ENCODE measurements at places on chromosomes 6 and 20.

GRCh38 chr6:44158770-44159228, at the start of gene CAPN11:
TSS of gene CAPN11 (plus strand) at chr6:44158820. CDS start at chr6:44158849, 29 bp downstream.
- no peak for DNase-seq

DNA sequence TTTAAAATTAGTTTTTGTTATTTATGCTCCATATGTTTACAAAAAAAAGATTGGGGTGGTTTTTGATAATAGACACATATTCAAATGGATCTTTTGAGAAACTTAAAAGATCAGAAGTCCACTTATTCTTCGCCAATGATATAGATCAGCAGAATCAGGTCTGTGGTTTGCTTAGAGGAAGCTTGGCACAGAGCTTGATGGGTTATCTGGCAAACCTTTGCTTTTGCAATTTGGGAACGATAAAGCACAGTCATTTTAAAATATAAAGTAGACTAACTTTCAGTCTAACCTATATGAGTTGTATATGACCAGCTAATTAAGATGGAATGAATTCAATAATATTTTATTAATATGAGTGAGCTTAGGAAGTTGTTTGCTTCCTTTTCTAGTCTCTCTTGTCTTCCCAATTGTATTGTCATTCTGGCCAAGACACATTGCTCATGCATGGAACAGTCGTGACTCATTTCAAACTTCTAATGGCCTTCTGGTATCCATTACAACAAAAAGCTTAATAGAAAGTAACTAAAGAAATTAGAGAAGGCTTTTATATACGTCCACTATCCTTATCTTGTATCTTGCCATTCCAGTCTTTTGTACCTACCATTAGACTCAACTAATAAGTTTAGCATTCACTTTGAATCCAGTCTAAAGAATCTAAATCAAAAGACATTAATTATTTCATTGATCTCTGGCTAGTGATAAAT, 118.7 kb downstream of the TBX18 start:
- DNase-seq = no peak

DNA sequence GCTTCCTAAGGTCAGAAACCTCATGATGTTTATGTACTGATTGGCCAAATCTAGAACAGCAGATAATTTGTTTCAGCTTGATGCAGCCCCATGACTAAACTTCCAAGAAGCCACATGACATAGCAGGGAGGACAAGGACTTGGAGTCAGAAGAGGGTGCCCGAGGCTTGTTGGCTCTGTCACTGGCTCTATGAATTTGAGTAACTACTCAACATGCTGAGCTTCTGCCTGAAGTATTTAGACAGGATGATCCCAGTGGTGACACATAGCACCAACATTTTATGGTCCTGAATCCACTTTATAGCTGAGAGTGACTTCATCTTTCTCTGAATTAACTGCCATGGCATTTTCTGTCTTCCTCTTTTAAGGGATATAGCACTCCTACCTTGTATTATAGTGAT, 13.5 kb upstream of the TBX18 start:
- no peak for DNase-seq

DNA sequence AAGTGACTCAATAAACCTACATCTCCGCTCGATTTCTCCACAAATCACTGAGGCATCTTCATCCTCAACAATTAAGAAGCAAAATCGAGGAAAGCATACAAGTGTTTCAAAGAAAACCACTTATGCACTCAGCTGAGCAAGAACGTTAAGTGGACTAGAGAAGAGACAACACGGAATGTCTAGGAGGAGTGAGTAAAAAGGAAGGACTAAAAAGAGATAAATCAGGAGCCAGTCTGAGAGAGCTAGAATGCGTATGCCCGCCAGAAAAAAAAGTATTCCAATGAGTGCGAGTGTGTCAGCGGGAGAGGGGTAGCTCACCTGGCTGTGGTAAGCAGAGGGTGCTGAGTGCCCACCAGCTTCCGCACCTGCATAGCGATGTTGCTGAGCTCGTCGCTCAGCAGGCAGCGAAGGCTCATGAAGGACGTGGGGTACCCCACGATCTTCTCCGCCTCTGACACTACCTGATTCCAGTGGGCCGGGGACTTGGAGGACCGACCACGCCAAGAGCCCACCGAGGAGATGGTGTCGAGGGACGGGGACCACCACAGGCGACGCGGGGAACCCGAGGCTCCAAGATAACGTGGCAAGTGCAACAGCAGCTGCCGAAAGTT, 587 bp downstream of the PDSS2 start:
- DNase-seq = no peak

- DNase-seq = no peak
Measured at GRCh38 chr20:4670469-4670868, 51.2 kb upstream of the PRND start.

Data from erythroblast (primary cell).